ENCODE measurements at places on chromosomes 6 and 20.

DNA sequence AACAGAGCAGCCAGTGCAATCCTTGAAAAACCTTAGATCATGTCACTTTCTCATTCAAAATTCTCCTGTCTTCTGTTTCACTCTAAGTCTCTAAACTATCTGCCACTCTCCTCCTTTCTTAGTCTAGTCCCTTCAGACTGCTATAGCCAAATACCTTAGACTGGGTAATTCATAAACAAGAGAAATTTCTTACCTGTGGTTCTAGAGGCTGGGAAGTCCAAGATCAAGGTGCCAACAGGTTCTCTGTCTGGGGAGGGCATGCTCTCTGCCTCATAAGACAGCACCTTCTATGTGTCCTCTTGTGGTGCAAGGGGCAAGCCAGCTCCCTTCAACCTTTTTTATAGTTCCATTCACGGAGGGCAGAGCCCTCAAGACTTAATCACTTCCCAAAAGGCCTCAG is 156.3 kb downstream of the MTFR2 start:
- DNase-seq: no peak

DNA sequence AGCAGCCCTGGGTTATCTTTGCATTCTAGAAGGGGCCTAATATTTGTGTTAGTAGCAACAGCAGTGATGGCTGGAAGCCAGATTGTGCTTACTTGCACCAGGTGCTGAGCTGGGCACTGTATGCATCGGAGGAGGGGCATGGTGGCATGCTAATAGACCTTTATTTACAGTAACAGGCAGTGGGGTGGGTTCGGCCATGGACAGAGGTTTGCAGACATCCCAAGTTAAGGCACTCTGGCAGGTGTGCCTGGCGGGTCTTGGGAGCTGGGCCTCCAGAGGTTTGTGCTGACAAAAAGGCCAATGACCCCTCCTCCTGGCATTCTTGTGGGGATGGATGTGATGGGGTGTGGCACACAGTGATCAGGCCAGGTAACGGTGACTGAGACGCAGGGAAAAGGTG is 39.0 kb upstream of the CD93 start:
- no peak for DNase-seq

DNA sequence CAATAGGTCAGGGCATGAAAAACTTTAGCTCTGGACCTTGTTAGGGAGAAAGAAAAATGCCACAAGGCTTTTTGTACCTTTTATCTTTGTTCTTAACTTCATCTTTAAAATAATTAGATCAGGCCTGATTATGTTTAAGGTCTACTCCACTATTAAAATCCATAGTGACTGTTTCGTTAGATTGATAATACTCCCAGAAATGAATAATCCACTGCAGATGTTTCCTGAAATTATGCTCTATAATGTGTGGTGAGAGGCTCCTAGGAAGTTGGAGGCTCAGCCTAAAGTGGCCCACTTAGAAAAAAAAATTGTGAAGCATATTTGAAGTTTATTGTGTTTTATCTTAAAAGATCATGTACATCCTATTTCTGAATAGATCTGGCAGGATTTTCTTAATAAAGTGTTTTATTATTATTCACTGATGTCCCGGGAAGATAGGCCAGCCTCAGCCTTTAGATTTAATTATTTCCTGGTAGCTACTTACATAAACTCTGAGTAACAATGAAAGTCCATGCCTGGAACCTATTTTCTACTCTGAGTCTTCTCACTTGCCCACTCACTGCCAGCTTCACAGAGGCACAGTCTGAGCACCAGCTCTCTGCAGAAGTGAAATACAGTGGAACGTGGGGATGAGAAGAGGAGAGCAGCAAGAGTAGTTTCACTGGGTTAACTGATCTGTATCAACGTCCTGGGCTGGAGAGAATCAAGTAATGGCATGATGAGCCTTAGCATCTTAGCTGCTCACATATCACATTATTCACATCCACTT is 126.8 kb upstream of the TMEM170B start:
- no peak for DNase-seq

DNA sequence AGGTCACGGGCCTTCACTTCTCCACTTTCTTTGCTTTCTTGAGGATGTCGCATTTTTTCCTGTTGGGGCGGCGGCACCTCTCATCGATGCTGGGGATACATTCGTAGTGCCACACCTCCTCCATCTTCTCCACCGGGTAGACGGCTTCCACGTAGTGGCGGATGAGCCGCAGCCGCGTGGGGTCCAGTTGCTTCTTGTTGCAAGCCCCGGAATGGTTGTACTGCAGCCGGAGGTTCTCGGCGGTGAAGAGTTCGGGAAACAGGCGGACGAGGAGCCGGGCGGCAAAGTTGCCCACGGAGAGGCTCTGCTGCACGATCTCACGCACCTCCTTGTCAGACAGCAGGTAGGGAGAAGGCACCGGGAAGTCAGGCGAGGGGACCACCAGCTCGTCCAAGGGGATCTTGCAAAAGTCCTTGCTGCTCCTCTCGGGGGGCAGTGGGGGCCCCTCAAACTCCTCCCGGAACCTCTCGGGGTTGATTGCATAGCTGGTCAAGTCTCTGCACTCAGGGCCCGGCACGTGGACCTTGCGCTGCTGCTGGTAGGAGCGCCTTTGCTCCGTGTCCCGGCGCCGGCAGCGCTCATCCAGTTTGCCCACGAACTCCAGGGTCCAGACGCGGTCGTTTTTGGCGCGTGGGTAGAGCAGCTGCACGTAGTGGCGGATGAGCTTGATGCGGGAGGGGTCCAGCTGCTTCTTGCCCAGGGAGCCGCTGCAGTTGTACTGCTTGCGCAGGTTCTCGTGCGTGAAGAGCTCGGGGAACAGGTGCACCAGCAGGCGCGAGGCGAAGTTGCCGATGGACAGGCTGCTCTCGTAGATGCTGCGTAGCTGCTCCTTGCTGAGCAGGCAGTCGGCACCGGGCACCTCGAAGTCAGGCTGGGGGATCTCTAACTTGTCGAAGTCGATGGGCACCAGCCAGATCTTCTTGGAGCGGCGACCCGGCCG is 41.0 kb downstream of the MTRES1 start:
- no peak for DNase-seq

DNA sequence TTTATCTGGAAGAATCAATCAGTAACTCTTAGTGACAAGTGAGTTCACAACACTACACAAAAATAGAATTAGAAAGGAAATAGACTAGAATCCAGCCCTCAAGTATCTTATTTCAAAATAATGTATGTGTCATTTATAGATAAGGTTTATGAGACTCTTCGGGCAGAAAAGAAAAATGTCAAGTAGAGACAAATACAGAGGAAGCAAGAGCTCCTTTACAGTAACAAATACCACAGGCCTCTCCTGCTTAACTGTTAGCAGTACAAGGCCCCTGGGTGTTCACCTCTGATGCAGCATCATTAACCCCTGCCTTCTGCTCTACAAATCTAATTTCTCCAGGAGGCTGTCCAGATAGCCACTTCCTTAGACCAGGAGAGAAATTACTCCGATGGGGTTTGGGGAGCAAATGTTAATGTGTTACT is 76.7 kb downstream of the UBE3D start:
- DNase-seq: no peak

DNA sequence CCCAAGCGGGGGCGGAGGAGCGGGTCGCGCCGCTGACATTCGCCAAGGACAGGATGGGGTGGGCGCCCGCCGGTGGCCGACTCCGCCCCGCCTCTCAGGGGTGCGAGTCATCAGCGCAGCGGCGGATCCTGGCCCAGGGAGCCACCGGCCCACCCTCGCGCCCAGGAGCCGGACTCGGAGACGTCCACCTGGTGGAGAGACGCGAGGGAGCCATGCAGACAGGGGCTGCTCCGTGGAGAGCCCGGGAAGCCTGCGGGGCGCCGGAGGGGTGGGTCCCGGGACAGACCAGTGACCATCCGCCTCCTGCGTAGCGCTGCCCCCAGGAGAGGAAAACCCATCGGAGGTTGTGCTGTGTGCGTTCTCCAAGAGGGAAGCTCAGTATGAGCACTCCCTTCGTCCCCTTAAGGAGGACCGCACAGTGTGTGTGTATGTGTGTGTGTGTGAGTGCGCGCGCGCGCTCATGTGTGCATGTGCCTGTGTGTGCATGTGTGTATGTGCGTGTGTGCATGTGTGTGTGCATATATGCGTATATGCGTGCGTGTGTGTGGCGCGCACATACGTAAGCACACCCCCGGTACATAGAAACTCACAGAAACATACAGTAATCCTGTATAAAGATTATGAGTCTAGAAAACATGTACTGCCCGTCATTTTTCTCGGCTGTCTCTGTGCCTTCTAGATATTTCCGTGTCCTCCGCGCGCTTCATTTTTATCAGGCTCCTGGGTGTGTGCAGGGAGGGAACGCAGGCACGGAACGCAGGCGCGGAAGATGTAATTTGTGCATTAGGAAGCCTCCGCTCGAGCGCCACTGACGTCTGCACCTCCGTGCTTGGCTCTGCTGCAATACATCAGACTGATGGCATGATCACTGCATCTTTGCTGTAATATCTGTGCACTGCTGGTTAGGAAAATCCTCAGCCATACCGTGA is 158.9 kb downstream of the TBXT start:
- DNase-seq: no peak

DNA sequence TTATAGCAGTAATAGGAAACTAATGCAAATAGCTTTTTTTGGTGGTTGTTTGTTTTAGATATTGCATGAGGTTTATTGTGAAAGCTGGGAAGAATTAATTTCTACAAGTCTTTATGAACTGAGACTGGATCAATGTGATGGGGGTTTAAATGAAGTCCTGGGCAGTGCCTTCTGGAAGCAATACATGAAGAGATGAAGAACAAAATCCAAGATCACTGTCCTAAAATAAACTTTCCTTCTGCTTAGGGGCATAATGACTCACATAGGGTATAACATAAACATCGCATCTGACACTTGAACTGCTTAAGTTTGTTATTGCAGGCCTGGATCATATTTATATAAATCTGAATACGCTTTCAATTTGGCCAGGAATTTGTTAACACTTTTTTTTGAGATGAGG is 20.9 kb upstream of the SHLD1 start:
- no peak for DNase-seq

DNA sequence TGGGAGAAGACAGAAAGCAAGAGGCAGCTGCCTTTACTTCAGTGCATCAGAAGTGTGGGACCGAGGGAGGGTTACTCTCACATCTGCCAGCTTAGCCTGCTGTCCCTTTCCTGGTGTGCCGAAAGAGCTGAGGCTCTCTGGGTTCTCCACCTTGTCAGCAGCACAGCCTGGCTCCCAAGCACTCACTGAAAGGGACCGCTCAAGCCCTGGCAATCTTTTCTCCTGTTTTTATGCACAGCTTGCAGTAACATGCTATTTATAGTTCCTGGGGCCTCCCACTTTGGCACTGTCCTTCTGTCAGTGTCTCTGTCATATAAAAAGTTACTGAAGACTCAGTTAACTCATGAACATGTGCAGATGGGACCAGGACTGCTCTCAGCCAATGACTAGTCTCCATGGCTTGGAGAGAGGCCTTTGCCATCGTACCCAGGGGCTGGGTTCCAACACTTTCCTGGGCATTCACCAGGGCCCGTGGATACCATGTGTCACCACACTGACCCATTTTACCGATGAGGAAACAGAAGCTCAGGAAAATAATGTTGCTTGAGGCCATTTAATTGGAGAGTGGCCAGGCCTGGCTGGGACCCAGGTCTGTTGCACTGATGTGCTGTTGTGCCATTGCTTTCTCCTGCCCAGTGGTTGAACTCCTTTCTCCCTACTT is 46.2 kb downstream of the PANK2 start:
- DNase-seq: no peak

DNA sequence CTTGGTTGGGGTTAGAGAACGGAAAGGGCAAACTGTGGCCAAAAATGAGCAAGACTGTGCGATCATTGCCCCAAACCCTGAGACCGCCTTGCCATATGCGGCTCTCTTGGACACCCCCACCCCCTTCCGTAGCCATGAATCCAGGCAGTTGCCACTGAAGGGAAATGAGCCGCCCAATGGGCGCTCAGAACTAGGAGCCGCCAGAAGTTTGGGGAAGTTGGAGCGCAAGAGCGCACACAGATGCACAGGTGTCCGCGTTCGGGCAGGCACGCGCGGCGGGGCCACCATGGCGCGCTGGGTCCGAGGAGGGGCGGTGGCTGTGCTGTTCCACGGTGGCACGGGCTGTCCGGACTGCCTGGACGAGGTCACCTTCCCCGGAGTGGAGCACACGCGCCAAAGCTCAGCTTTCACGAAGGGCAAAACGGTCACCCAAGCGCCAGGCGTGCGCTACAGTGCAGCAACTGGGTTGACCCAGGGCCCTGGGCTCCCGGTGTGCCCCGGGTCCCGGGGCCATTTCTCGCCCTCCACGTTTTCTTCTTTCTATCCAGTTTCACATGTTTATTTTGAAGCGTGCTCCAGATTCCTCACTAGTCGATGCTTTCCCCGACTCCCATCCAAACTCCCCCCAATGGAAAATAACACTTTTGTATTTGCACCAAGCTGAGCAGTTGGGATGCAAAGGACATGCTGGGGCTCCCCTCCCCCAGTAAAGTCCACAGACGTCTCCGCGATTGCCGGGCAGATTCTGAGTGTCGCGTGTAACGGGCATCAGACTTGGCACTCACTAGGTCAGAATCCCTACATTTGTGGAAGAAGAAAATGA is 906 bp upstream of the PDE10A start:
- DNase-seq: no peak

GRCh38 chr6:149234051-149234962 is 83.2 kb upstream of the TAB2 start:
- no peak for DNase-seq

DNA sequence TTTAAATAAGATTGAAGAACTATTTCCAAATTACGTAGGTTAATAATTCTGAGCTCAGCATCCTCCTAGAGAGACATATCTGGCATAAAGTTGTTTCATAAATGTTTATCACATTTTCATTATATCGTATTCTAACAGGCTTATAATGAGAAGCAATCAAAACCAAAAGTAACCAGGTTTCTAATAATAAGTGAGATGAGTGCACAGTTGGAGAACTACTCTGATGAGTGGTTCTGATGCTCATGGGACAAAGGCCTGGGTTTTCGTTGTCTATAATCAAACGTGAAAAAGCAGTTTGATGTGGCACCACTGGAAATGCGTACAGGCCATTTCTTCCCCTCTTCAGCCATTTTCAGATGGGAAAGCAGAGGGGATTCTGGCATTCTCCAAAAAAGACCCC is 4.7 kb upstream of the SERPINB6 start:
- DNase-seq: no peak

GRCh38 chr20:43404878-43405277 is 52.8 kb upstream of the SRSF6 start:
- no peak for DNase-seq

DNA sequence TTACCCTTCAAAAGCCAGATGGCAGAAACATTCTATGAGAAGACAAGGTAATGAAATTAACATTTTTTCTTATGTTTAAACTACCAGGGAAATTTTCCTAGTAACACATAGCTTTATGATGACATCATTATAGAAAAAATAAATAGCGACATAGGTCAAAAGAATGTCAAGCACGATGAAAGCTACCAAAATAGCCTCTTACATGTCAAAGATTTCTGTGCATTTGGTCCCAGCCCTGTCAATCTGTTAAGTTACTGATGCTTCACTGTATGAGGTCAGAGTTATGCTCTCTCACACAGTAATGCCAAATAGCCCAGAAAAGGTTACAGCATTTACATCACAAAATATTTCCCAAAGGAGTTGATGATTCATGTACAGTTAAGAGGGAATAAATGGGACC is 199.8 kb upstream of the DEFB112 start:
- DNase-seq: no peak

DNA sequence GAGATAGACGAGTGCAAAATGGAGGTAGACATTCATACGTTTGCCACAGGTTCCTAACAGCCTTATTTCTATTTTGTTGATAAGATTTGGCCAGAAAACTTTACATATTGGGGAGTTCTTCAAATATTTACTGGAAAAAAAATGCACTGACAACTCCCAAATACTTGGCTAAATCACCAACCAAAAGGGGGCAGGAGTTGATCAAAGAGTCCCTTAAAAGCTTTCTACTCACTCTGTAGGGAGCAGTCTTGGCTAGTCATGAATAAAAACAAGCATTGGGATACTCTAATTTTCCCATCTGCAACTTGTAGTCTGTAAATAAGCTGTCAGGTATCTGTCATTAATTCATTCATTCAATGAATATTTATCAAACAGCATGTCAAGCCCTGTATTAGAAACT is 18.4 kb downstream of the TENT5A start:
- DNase-seq: no peak

Data from CD4-positive, alpha-beta T cell treated with Interferon gamma for 1 hour (primary cell).